Vagina (tissue), 2 donors: ENCODE measurements at places on chromosomes 12 and 14. TPM values are rescaled to one million over a fixed set of nuclear protein-coding genes. Genes with fewer than 3 reads are reported as not detected.

MMP19 gene
- 21.6 TPM for total RNA-seq

LARP4 gene
- total RNA-seq = 38.5 TPM

DNAJC22 gene
- total RNA-seq = 3.7 TPM

ISCU gene
- 167 TPM for total RNA-seq

TMTC1 gene
- 63.8 TPM for total RNA-seq

NEUROD4 gene
- total RNA-seq = not detected

KLRC2 gene
- 1.5 TPM for total RNA-seq

KRT3 gene
- total RNA-seq = not detected

WSCD2 gene
- total RNA-seq = 4.2 TPM

TAS2R31 gene
- 3.2 TPM for total RNA-seq

MGP gene
- total RNA-seq = 1,065 TPM

SLC7A7 gene
- 7.4 TPM for total RNA-seq

DPF3 gene
- total RNA-seq = not detected

PRH2 gene
- not detected for total RNA-seq

DNA sequence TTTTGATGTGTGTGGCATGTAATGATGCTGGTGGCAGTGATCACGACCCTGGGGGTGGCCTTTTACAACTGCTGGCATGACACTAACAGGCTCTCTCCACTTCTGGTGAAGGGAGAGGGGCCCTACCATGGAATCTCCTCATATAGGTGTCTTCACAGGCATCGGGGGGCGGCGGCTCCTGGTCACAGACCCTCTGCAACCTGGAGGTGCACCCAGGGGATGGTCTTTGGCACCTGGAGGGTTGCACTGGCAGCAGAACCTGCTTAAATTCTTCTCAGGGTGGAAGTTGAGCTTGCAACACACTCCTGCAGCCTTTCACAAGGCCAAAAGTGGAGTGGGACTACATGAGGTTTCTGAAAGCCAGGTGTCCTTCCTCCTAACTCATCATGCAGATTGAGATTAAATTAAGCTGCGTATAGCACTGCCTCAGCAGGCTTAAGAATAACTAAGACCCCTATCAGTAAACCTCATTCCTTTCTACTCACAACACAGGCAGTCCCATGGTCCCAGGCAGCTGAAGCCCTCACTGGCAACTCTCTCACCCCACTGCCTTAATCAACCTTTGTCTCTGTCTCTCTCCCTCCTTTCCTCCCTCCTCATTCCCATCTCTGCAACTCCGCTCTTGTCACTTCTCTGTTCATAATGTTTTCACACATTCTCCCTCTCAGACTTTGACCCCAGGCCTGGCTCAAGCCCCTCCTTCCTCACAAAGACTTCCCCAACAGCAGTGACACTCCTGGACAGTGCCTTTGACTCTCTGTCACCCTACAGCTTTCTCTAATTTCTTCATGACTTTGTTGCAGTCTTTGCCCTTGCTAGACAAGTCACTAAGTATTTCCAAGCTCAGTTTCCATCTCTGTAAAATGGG lies 18.9 kb downstream of the NID2 start:
- H3K4me3 ChIP-seq = no peak overlapping the region
- no peak overlapping the region for H3K27ac ChIP-seq

DNA sequence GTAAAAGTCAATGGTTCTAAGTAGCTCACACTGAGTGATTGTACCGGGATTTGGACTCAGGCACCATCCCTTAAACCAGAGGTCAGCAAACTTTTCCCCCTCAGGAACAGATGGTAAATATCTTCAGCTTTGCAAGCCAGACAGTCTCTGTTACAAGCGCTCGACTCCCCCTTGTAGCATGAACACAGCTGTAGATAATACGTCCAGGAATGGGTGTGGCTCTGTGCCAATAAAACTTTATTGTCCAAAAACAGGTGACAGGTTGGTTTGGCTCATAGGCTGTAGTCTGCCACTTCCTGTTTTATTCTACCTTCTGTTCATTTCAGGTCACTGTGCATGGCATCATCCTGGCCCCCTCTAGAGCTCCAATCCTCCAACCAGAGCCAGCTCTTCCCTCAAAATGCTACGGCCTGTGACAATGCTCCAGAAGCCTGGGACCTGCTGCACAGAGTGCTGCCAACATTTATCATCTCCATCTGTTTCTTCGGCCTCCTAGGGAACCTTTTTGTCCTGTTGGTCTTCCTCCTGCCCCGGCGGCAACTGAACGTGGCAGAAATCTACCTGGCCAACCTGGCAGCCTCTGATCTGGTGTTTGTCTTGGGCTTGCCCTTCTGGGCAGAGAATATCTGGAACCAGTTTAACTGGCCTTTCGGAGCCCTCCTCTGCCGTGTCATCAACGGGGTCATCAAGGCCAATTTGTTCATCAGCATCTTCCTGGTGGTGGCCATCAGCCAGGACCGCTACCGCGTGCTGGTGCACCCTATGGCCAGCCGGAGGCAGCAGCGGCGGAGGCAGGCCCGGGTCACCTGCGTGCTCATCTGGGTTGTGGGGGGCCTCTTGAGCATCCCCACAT lies 7.6 kb downstream of the BDKRB1 start:
- no peaks in the 10 kb centered on the region for H3K27me3 ChIP-seq
- no peak overlapping the region for H3K4me3 ChIP-seq
- DNase-seq = no peak
- no peaks in the 10 kb centered on the region for H3K36me3 ChIP-seq
- H3K4me1 ChIP-seq = peaks cover 44% of the 10 kb centered on the region
- H3K27ac ChIP-seq = peak overlapping the region; percentile 77

GRCh38 chr14:32933629-32934072 lies 5.0 kb upstream of the NPAS3 start:
- H3K36me3 ChIP-seq = no peaks in the 10 kb centered on the region
- H3K27ac ChIP-seq = no peak overlapping the region
- peak overlapping the region; percentile 52 for H3K4me3 ChIP-seq
- H3K27me3 ChIP-seq = peaks cover 5% of the 10 kb centered on the region

DNA sequence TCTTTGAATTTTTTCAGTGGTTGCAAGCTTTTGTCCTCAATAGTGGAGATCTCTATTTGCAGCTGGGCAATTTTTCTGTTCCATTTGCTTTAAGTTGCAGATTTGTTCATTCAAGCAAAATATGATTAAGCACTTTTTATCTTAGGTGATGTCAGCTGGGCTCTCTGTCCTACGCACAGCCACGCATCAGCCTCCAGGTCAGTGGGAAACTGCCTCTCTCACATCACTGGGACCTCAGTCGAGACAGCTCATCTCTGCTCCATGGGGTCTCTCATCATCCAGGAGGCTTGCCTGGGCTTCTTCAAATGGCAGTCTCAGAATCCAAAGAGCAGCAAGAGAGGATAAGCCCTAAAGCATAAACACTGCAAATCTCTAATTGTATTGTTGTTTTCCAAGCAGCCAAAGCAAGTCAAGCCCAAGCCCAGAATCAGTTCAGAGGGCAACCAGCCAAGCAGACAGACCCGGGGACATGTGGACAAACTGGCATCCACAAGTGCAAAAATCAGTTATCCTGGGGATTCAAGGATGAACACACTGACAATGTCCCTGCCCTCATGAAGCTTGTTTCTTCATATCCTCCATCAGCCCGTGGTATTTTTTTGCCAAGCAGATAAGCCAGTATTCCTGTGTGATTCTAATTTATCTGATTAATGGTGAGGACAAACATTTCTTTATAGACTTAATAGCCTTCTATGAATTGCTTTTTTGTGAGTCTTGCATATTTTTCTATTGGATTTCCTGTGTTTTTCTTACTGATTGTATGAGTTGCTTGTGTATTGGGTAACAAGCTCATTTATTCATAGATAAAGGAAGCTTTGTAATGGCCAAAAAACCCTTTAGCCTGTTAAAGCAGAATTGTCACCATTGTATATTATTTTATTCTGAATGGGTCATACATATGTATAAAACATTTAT lies 262.5 kb downstream of the GXYLT1 start:
- no peak overlapping the region for H3K27ac ChIP-seq
- no peaks in the 10 kb centered on the region for H3K4me1 ChIP-seq
- no peak overlapping the region for H3K4me3 ChIP-seq
- H3K36me3 ChIP-seq = no peaks in the 10 kb centered on the region
- H3K27me3 ChIP-seq = no peaks in the 10 kb centered on the region

DNA sequence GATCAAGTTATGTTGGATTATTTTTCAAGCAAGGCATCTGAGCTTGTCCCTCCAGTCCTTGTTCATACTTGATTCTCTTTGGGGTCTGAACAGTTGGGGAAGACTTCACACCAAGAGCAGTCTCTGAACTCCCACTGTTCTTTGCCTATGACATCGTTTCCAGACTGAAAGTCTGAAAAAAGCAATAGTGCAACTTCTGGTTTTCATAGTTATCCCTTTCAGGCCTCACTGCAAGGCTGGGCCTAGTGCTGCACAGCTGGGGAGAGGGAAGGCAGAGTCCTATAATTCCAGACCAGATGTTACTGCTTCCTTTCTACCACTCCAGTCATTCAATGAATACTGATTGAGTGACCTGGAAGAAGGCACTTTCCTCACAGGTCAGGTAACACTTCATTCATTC lies 187.1 kb upstream of the CCND2 start:
- no peaks in the 10 kb centered on the region for H3K36me3 ChIP-seq
- H3K4me3 ChIP-seq = no peak overlapping the region
- DNase-seq = no peak
- no peaks in the 10 kb centered on the region for H3K4me1 ChIP-seq

- no peaks in the 10 kb centered on the region for H3K27me3 ChIP-seq
- no peaks in the 10 kb centered on the region for H3K4me1 ChIP-seq
- DNase-seq = no peak
- no peaks in the 10 kb centered on the region for H3K36me3 ChIP-seq
- no peak overlapping the region for H3K27ac ChIP-seq
Measured at GRCh38 chr14:66228267-66228970, 257.8 kb upstream of the CCDC196 start.

DNA sequence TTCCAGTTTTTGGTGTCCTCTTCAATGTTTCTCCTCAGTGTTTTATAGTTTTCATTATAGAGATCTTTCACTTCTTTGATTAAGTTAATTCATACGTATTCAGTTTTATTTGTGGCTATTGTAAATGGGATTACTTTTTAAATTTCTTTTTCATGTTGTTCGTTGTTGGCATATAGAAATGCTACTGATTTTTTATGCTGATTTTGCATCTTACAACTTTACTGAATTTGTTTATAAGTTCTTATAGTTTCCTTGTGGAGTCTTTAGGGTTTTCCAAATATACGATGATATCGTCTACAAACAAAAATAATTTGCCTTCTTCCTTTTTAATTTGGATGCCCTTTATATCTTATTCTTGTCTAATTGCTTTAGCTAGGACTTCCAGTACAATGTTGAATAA lies 9.7 kb upstream of the SDR9C7 start:
- H3K27ac ChIP-seq = no peak overlapping the region
- H3K4me1 ChIP-seq = peaks cover 15% of the 10 kb centered on the region
- DNase-seq = no peak
- no peak overlapping the region for H3K4me3 ChIP-seq

GRCh38 chr12:123761841-123762714 lies at the start of gene DNAH10:
Gene DNAH10, plus strand, starts transcription at chr12:123762301. Its CDS starts 36 bp downstream, at chr12:123762337.
- peaks cover 13% of the 10 kb centered on the region for H3K4me1 ChIP-seq
- no peak for DNase-seq
- H3K27ac ChIP-seq = no peak within 1 kb of the TSS
- H3K4me3 ChIP-seq = peak within 1 kb of the TSS; percentile 48
- H3K36me3 ChIP-seq = no peaks in the 10 kb centered on the region

DNA sequence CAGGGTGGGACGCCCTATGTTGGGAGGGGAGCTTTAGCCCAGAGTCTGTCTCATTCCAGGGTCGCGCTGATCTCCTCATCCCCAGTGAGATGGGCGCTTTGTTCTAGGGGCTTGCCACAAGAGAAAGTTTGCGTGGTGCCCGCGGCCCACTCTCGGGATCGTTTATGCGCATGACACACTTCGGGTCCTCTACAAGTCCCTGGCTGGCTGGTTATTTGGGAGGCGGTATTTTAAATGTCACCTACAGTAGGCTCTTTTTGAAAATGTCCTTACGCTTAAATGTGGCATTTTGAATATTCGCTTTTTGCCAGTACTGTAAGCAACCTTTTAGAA lies 541 bp downstream of the GOLT1B start:
- peak overlapping the region; percentile 73 for H3K4me3 ChIP-seq
- H3K4me1 ChIP-seq = peaks cover 52% of the 10 kb centered on the region
- H3K27me3 ChIP-seq = no peaks in the 10 kb centered on the region
- H3K36me3 ChIP-seq = no peaks in the 10 kb centered on the region
- peak overlapping the region; percentile 74 for H3K27ac ChIP-seq
- DNase-seq = no peak

DNA sequence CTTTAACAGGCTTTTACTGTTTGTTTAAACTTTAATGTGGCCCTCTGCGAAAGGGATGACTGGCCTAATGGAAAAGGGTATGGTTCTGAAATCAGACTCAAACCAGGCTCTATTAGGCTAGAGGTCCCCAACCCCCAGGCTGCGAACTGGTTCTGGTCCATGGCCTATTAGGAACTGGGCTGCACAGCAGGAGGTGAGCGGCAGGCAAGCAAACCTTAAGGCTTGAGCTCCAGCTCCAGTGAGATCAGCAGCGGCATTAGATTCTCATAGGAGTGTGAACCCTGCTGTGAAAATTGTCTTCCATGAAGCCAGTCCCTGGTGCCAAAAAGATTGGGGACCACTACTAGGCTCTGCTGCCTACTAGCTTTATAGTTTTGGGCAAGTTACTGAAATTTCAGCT lies 11.1 kb downstream of the GALNT4 start:
- no peak for DNase-seq
- H3K27ac ChIP-seq = no peak overlapping the region
- no peaks in the 10 kb centered on the region for H3K4me1 ChIP-seq
- H3K4me3 ChIP-seq = no peak overlapping the region

GRCh38 chr12:76890151-76891143 lies 11.6 kb upstream of the CSRP2 start:
- no peaks in the 10 kb centered on the region for H3K36me3 ChIP-seq
- no peaks in the 10 kb centered on the region for H3K4me1 ChIP-seq
- no peak for DNase-seq
- no peak overlapping the region for H3K4me3 ChIP-seq
- no peaks in the 10 kb centered on the region for H3K27me3 ChIP-seq
- H3K27ac ChIP-seq = no peak overlapping the region

DNA sequence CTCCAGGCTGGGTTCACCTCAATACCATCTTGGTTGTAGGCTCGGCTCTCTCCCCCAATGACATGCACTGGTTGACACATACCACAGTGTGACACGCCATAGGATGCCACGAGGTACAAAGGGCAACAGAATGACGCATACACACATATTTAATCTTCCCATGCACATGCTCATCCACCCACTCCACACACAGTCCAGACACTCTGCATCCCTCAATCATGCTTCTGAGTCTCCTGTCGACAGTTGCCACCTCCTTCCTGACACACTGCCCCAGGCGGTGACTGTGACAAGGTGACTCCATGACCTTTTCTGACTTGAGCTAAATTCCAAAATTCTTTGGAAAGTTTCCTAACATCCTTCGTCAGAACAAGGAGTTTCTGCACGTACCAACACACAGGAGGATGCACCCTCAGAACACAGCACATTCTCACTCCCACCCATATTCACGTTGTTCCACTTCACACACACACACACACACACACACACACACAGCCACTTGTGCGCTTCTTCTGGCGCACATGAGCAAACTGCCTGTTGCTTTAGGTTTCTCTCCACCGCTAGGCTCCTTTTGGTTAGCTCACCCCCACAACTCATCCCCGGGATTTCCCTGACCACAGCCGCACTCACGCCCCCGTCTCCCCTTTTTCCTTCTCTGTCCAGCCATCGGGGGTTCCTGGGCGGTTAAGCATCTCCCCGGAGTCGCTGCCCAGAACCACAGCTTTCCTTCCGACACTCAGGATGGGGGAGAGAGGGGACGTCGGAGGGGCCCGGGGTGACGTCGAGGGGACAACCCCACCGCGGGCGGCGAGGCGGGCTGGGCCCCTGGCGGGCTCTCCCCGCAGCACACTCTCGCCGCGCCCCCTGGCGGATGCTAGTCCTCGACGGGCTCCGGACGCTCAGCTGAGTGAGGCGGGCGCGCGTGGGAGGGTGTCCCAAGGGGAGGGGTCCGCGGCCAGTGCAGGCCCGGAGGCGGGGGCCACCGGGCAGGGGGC lies 536 bp upstream of the WNT1 start:
- H3K36me3 ChIP-seq = no peaks in the 10 kb centered on the region
- no peak overlapping the region for H3K27ac ChIP-seq
- H3K4me3 ChIP-seq = peak overlapping the region; percentile 33
